ENCODE measurements at places on chromosomes 5 and 9.

DNA sequence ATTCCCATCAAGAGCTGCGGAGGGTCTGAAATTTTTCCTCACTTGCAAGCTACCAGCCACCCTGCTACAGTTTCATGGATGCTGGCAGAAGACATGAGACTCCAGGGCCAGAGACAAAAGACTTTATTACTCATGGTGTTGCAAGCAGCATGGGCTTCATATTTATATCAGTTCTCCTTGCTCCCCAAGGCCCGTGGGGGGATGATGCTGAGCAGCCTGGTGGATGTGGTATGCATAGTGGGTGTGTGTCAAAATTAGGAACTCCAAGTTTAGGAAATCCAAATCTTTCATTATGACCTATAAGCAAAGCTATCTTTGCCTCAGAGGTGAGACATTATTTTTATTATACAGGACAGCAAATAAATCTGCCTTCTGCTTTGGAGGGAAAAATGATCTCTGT, 105.7 kb upstream of the ALDH1B1 start:
- DNase-seq: no peak

DNA sequence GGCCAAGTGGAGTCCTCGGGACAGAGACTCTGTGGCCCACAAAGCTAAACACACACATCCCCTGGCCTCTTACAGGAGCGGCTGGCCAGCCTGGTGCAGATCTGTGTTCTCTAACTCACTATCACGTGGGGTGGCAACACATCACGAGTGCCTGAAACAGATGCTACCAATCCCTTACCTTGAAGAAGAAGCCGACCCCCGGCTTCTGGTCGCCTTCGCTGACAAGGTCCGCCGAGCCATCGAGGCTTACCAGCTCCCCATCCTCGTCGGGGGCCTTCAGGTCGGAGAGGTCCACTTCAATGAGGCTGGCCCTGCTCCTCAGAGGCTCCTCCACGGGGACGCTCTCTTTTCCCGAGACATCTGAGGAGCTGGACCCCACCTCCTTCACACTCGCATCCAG, 86.7 kb downstream of the CAMSAP1 start:
- DNase-seq: no peak

DNA sequence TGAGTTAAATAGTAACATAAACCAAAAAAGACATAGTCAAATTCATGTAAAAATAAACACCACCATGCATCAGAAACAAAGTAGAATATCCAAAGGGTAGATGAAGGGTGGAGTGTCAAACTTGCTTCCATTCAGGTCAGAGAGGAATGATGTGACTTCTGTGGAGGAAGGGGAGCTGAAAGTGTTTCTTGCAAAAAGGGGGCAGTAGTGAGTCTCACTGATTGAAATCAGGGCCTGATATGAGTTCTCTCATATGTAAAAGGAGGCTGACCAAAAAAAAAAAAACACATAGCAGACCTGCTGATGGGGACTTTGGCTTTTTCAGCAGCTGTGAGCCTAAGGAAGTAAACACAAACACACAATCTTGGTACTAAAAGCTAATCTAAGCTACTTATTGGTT, 38.8 kb upstream of the RGMB start:
- DNase-seq: no peak

GRCh38 chr9:20865347-20865746, 166.1 kb downstream of the HACD4 start:
- no peak for DNase-seq

DNA sequence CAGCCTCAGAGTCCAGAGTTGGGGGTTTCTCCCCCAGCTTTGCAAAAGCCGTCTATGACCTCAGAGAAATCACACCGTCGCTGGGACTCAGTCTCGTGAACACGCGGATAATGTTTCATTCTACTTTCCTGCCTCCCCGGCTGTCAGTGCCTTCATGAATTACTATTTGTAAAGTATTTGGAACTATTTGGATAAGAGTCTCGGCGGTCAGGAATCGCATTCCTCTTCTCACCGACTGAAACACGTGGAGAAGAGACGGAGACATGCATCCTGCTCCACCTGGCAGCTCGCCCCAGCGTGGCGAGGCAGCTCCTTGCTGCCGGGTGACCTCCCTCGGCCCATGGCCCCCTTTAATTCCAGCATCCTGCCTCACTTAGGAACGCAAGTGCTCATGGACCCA, 23.9 kb downstream of the IRX2 start:
- DNase-seq: no peak

GRCh38 chr5:137206030-137206715, 293.0 kb downstream of the SPOCK1 start:
- DNase-seq: no peak
